ENCODE measurements at places on chromosomes 7 and 10.

DNA sequence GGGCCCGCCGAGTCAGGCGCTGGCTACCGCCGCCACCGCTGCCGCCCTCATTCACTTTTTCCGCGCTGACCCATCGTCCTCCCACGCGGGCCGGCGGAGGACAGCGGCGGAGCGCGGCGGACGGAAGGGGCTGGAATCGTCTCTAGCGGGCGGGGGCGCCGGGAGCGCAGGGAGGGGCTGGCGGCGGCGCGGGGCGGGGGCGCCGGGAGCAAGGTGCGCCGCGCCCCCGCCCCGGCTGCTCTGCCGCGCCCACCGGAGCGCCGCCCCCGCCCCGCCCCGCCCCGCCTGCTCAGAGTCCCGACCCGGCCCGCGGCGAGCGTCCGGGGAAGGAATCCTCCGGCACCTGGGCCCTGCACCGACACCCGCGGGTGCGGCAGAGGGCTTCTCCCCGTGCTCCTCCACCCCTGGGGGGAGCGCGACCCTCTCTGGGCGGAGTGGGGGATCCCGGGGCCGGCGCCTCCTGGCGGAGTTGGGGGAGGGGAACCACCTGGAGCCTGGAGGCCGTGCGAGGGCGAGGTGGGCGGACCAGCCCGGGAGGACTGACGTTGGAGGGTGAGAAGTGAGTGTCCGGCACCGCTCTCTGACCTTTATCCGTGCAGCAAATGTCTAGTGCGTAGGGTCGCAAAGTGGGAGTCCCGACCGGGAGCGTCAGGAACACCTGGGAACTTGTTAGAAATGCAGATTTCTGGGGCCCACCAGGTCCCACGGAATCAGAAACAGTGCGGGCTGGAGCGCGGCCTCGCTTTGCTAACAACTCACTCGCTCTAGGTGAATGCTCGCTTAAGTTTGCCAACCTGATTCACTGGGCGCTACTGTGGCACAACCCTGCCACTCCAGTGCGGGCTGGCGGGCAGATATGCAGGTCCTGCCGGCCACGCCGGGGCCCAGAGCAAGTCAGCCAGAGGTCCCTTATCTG is at the start of gene COBL:
COBL (minus strand) TSS at position 144 of the 916 bp plus-strand sequence. CDS start 176 bp downstream, outside the sequence.
- DNase-seq = no peak

- no peak for DNase-seq
These were observed 129.0 kb downstream of the INHBA start for GRCh38 chr7:41573862-41574261.

DNA sequence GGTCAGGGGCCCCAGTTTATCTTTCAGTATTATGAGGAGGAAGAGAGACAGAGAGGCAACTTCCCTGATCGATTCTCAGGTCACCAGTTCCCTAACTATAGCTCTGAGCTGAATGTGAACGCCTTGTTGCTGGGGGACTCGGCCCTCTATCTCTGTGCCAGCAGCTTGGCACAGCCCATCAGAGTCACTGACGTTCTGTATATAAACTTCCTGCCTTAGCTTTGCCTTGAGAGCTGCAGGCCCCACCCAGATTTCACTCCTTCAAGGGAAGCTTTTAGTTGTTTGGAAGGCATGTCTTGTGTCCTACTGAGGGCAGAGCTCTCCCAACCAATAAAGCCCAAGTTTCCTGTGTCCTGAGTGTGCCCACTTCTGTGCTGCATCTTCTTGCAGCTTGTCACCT is 242.5 kb upstream of the PRSS58 start:
- no peak for DNase-seq

- no peak for DNase-seq
These were observed 10.0 kb downstream of the PITRM1 start for GRCh38 chr10:3162533-3162932.

DNA sequence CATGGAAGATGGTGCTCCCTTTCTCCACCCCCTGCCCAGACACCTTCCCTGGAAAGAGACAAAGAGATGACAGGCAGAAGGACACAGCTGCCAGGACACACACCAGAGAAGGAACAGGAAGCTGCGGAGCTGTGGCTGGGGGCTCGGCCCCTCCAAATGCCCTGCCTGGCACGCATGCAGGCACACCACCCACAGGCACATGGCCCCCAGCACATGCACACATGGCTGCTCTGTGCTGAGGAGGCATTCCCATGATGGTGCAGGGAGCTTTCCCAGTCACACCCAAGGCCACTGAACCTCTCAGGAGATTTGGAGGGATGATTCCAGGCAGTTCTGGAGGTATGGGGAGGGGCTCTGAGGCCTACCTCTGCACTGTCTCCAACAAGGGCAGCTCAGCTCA is 143.3 kb downstream of the GRID1 start:
- DNase-seq = no peak

DNA sequence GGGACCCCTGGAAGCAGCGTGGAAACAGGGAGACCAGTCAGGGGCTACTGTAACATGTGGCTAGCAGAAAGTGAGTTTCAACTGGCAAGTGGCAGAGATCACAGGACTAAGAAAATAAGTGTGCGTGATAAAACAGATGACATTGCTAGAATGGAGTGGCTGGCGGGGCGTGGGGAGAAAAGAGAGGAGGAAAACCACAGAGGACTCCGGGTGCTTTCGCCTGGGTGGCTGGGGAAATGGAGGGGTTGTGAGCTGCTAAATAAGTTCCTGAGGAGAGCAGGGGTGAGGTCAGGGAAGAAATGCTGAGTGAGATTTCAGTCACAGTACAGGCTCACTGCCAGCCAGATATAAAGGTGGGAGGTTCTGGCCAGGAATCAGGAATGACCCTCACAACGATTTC is 166.9 kb downstream of the MYOF start:
- no peak for DNase-seq

- peak; percentile 12 for DNase-seq
These were observed 63.4 kb downstream of the VAX1 start for GRCh38 chr10:117074621-117075020.
